Fibroblast of the conjunctiva (primary cell): ENCODE measurements at places on chromosomes 16 and 17.

GRCh38 chr16:30472328-30472942, at the start of gene ITGAL:
Gene ITGAL (plus strand): TSS chr16:30472742. CDS start chr16:30472838, 96 bp downstream.
- DNase-seq: no peak

- no peak for DNase-seq
Measured at GRCh38 chr17:27360507-27360906, 66.6 kb downstream of the WSB1 start.

DNA sequence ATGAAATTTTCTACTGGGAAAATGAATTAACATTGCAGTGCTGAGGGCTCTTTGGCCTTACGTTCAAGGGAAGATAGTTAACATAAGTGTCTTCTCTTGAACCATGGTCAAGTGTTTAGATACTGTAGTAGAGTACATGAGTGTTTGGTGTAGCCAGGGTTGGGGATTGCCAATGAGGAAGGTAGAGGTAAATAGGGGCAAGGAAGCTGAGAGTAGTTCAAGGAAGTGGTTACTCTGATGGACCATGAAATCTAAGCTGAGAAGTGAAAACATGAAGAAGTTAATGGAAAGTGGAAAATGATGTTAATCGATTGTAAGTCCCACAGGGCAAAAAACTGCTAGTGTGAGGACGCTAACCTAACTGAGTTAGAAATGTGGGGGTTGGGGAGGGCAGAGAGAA, 249.6 kb upstream of the AXIN2 start:
- no peak for DNase-seq

GRCh38 chr16:5865236-5865635, 767.6 kb upstream of the EEF2KMT start:
- DNase-seq: no peak

- no peak for DNase-seq
Measured at GRCh38 chr17:44346064-44346844, 1.2 kb downstream of the GRN start.

DNA sequence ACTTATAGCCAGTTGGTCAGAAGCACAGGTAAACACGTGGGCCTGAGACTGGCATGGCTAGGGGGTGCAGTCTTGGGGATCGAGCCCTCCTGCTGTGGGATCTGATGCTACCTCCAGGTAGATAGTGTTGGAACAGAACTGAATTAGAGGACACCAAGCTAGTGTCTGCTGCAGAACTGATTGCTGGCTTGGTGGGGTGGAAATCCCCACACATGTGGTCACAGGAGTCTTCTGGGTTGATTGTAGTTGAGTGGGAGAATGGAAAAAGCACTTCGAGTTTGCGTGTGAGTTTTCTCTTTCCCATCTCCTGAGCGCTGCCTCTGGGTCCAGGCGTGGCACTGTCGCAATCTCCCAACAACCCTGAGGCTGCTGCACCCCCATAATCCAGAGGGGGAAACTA, 8.0 kb upstream of the SPATA32 start:
- no peak for DNase-seq

GRCh38 chr17:497241-498034, 144.8 kb upstream of the RPH3AL start:
- DNase-seq: no peak

DNA sequence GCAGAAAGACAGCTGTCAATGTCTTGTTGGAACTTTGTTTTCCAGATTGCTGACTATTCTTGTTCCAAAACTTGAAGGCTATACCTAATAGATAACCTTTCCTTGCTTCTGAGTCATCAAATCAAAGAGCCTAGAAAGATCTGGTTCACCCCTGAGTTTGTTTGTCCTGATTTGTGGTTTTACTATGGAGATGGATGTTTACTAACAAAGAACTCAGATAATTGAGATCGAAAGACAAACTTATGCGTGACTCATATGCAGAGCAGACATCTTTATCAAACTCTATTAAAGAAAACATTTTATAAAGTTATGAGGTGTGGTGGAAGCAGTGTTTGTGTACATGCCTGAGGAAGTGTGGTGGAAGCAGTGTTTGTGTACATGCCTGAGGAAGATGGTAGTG, 311.1 kb upstream of the TBX2 start:
- DNase-seq: no peak

- DNase-seq: no peak
Measured at GRCh38 chr17:78525511-78526160, 51.6 kb downstream of the DNAH17 start.

- no peak for DNase-seq
Measured at GRCh38 chr16:81574168-81574567, 129.6 kb downstream of the CMIP start.

DNA sequence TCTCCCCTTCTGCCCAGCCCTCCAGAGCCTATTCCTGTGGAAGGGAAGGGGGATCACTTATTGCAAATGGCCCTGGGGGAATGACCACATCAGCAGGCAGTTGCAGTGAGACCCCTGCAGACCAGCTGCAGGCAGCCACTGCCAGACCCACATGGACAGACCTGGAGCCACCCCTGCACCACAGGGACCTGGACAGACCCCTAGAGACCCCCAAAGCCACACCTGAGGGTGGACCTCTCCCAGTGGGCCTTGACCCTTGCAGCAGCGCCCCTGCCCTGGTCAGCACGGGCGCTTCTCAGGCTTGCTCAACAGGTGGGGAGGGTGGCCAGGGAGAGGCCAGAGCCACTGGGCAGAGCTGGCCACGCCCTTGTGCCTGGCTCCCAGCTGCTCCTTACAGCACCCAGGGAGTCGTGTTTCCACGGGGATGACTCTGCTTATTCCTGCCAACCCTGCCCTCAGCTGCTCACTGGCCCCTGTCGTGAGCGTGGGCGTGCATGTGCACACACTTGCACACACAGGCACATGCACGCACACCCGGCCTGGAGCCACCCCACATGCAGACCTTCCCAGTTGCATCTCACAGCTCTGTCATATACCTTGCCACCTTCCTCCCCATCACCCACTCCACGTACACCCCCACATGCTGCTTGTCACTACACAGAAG, 1.3 kb upstream of the SCN4A start:
- DNase-seq: no peak

DNA sequence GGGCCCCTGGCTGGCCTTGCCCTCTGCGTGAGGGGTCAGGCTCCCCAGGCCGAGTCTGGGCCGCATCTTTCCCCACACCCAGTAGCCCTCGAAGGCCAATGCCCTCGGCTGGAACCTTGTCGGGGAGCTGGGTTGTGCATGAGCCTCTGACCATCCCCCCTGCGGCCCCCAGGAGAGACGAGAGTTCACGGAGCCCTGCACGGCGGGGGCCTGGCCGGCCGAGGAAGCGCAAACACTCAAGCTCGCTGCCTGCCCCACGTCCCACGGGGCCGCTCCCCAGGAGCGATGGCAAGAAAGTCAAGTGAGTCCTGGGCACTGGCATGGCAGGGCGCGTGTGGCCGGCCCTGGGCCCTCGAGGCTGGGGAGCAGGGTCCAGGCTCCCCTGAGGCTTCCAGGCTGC, 57.3 kb downstream of the BAHCC1 start:
- no peak for DNase-seq

- DNase-seq: no peak
Measured at GRCh38 chr17:55117164-55117563, 147.6 kb upstream of the HLF start.

- DNase-seq: no peak
Measured at GRCh38 chr17:13885953-13886889, 183.1 kb upstream of the COX10 start.

DNA sequence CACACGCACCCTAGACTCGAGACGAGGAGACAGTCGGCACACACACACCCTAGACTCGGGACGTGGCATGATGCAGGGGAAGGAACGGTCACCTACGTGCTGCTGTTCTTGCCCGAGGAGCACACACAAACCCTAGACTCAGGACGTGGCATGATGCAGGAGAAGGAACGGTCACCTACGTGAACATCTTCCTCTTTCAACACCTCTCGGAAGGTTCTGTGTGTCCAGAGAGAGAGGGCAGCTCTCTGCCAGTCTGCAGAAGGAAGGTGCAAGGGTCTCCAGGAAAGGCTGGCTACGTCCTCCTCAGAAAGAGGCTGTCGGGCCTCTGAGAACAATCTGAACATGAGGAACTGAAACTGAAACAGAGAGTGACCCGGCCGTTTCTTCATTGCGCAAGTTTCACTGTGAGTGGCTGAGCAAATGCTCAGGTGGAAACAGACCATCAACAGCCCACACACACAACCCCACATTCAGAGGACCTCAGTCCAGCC, 43.4 kb downstream of the ZNF276 start:
- DNase-seq: no peak

GRCh38 chr16:3094289-3095027, 4.6 kb downstream of the ZSCAN10 start:
- DNase-seq: peak; percentile 12

DNA sequence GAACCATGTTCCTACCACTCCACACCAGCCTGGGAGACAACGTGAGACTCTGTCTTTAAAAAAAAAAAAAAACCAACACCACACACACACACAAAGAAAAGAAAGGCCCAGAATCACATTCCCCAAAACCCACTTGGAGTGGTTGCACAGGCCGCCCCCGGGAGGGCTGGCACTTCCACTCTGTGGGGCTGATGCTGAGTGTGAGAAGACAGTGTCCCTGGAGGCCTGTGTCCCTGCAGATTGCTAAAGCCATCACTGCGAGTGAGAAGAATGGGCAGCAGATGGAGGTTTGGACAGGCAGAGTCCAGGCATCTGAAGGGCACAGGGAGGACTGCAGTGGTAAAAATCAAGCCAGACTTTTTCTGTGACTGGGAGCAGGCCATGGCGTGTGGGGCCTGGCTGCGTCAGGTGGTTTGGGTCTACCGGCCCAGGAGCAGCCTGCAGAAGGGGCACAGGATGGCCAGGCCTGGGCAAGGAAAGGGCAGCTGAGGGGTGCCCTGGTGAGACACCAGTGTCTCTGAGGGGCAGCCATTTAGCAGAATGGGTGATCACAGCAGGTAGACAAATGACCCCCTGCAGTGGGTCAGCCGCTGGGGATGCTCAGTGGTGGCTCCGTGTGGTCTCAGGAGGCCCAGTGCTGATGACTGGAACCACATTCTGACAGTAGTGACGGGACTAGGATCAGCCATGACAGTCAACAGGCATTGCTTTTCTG, 13.1 kb downstream of the CTRB2 start:
- DNase-seq: no peak

DNA sequence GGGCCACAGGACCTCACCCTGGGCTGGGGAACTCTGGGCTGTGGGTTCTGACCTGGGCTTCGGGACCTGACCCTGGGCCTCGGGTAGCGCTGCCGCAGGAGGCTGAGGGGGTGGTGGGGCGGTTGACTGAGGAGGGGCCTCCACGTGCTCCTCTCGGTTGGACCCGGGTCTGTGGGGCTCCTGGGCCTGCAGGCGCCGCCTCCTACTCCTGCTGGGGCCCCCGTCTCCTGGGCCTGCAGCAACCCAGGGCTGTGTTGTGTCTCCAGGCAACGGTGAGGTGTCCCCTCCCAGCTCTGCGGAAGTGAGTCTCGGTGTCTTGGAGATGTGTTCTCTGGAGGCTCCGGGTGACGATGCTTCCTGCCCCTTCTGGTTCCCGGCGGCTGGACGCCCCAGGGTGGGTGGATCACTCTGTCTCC, 41.5 kb upstream of the GNG13 start:
- no peak for DNase-seq

- DNase-seq: peak; percentile 32
Measured at GRCh38 chr16:89711601-89712273, 9.0 kb downstream of the VPS9D1 start.

DNA sequence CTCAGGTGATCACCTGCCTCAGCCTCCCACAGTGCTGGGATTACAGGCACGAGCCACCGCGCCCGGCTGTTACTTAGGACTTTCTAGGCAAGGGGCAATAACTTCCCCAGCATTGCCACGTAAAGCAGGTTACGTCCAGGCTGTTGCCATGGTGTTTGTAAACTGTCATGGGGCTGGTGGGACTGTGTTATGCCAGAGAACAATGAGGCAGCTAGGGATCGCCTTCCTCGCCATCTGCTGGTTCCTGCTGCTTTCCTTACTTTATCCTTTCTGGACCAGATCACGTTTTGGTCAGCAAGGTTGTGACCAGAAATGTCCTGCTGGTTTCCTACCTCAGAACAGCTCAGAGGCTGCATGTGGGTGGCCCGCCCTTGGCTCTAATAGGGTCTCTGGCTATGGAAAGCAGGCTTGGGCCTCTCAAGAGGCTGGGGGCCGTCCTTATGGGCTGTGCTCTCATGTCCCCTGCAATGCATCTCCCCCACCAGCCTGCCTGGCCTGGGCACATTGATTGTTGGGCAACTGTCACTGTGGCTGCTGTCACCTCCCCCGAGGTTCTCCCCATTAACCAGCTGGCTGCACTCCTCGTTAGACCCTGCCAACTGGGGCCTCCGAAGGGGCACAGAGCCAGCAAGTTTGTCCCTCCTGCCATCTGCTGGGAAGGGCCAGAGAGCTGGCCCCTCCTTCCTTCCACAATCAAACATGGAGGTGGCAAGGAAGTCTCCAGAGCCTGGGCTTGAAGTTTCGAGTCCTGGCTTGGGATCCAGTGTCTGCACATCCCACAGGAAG, 28.2 kb upstream of the ZC3H18 start:
- DNase-seq: no peak

GRCh38 chr17:48818361-48818841, 1.4 kb upstream of the TTLL6 start:
- no peak for DNase-seq

DNA sequence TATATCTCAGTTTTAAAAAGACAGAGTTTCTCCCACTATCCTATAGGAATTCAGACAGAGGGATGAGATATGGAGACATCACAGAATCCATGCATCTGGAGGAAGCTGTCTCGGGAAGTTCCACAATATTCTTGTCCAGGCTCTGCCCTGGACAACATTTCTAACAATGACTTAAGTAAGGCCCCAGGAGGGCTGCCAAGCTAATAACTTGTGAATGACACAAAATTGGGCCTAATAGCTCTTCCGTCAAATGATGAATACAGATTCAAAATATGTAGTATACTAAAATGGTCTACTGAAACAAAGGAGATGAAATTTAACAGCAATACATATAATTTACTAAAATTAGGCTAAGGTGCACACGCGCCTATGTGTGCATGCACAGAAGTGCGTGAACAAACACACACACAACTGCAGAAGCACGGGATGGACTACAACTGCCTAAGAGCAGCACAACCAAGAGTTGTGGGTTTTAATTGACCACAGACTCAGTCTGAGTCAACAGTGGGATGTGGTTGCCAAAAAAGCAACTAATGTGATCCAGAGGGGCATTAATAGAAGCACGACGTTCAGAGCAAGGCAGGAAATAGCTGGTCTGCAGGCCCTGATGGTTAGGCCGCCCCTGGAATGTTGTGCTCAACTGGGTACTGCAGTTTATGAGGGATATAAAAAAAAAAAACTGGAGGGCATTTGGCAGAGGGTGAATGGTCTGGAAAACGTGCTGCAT, 26.3 kb upstream of the HS3ST2 start:
- DNase-seq: peak; percentile 45

GRCh38 chr17:18990331-18990730, 14.2 kb downstream of the FAM83G start:
- no peak for DNase-seq
